ENCODE measurements at places on chromosomes 6 and 20. TPM values are rescaled to one million over a fixed set of nuclear protein-coding genes. Genes with fewer than 3 reads are reported as not detected.

ABRACL gene
- total RNA-seq: 36.4 TPM

- ATAC-seq: no peak
These were observed 39.1 kb downstream of the PLEKHG1 start for GRCh38 chr6:150638765-150639164.

SULF2 gene
- total RNA-seq: 26.4 TPM

DNA sequence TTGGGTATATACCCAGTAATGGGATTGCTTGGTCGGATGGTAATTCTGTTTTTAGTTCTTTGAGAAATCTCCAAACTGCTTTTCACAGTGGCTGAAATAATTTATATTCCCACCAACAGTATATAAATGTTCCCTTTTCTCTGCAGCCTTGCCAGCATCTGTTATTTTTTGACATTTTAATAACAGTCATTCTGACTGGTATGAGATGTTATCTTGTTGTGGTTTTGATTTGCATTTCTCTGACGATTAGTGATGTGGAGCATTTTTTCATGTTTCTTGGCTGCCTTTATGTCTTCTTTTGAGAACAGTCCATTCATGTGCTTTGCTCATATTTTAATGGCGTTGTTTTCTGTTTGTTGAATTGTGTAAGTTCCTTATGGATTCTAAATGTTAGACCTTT lies 641.6 kb downstream of the HACE1 start:
- no peak for ATAC-seq

- peak; percentile 95 for ATAC-seq
These were observed at the start of gene CD2AP for GRCh38 chr6:47477497-47478232. Gene CD2AP (plus strand): TSS chr6:47477789. CDS start chr6:47478245, 456 bp downstream.

SIGLEC1 gene
- total RNA-seq: 0.80 TPM

NECAB3 gene
- 8.0 TPM for total RNA-seq

- no peak for ATAC-seq
These were observed 257.6 kb upstream of the SUPT3H start for GRCh38 chr6:45635284-45635867.

IL17F gene
- total RNA-seq: 0.20 TPM

TFAP2D gene
- not detected for total RNA-seq

DNA sequence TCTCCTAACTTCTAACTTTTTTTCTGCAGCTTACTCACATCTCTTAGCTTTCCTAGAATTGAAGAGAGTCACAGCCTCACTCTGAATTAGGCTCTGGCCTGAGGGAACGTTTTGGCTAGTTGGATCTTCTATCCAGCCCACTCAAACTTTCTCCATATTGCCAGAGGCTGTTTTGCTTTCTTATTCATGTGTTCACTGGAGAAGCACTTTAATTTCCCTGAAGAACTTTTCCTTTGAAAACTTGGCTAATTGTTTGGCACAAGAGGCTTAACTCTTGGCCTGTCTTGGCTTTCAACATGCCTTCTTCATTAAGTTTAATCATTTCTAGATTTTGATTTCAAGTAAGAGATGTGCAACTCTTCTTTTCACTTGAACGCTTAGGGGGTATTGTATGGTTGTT lies 138.2 kb upstream of the PLCB4 start:
- no peak for ATAC-seq

TRIM26 gene
- total RNA-seq: 48.3 TPM

DNA sequence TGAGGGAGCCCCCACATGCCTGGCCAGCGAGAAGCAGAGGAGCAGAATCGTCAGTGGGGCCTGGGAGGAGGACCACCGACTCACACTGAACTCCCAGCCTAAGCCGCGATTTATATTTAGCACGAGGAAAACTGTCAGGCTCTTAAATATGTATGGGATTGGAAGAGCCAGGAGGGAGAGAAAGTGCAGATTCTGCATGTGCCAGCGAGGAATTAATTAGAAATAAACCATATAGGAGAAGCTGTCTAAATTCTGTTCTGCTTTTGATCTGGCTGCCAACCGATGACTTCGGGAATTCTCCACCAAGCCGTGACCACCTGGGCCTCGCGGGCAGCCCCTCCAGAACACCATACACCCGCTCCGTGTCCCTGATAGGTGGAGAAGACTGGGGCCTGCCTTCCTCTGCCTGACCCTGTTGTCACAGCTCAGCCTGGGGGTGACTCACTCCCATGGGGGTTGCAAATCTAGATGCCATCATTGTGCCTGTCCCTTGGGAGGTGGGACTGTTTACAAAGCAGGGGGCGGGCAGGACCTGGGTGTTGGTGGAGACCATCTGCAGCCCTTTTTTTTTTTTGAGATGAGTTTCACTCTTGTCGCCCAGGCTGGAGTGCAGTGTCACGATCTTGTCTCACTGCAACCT lies 91.1 kb upstream of the PMEPA1 start:
- no peak for ATAC-seq

DNA sequence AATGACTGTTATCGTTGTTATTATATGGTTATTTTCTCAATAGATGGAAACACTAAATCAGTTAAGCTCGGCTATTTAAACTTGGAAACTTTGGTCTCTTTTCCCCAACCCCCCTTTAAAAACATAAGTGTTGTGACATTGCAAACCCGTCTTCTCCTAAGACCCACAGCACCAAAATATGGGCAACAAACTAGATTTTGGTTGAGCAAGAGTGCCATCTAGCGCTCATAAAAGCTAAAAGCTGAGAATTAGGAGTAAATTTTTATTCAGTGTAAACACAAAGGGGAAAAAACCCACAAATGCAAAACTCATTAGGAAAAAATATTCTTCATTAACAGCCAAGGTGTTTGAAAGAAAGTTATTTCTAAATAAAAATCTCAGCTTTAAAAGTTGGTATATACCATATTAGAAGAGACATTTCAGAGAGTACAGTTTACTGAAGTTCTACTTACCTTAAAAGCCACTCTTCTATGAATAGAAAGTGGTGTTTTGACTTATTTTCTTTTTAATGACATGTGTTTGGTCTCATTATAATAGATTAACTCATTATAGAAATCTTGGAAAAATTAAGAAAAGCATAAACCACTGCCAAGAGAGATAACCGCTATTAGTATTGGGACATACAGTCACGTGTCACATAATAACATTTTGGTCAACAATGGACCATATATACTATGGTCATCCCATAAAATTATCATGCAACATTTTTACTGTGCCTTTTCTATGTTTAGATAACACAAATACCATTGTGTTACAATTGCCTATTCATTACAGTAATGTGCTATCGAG lies 21.1 kb downstream of the SESN1 start:
- ATAC-seq: peak; percentile 65

- ATAC-seq: peak; percentile 48
These were observed 9.2 kb downstream of the CPNE5 start for GRCh38 chr6:36829919-36830544.

DNA sequence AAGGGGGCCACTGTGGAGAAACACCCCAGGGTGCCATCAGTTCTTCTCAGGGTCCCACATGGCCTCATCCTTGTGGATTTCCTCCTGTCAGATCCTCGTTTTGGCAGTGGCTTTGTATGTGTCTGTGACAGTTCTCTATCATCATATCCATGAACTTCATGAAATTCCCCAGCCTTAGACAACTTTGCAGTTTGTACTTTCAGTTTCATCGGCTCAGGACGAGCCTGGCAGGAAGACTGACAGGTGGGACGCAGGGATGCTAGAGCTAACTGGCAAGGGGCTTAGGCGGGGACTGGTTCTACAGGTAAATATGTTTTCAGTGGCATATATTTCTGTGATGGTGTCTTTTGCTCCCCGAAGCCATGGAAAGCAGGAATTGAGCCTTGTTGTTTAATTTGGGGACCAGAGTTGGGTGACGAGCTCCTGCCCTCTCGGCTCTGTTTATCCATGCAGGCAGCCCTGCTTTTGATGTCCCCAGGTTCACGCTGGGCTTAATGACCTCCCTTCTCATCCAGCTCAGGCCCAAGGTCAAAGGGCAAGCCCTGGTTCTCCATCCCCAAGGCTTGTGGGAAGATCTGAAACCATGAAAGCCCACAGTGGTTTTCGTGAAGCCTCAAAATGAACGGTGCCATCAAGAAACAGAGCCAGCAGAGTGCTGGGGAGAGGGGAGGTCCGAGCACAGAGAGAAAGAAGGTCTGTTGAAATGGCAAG lies 11.2 kb downstream of the SDCBP2 start:
- ATAC-seq: no peak

HCRTR2 gene
- not detected for total RNA-seq

- peak; percentile 58 for ATAC-seq
These were observed 414.0 kb downstream of the GJA1 start for GRCh38 chr6:121849477-121849876.

TENT5A gene
- total RNA-seq: 2.9 TPM

GRCh38 chr6:169883316-169883715 lies 131.9 kb downstream of the ERMARD start:
- no peak for ATAC-seq

Data from esophagus mucosa (tissue), 1 donor.